Epithelial cell of proximal tubule (primary cell): ENCODE measurements at places on chromosomes 6 and 20. TPM values are rescaled to one million over a fixed set of nuclear protein-coding genes. Genes with fewer than 3 reads are reported as not detected.

ZC3H12D gene
- 0.07 and 0.17 TPM in 2 replicates for total RNA-seq

ID1 gene
- total RNA-seq = 237 and 302 TPM in 2 replicates

CCN6 gene
- total RNA-seq = 0.58 and 1.4 TPM in 2 replicates

GRCh38 chr20:63896264-63897105 is 1.6 kb downstream of the DNAJC5 start:
- no peak for DNase-seq

DNA sequence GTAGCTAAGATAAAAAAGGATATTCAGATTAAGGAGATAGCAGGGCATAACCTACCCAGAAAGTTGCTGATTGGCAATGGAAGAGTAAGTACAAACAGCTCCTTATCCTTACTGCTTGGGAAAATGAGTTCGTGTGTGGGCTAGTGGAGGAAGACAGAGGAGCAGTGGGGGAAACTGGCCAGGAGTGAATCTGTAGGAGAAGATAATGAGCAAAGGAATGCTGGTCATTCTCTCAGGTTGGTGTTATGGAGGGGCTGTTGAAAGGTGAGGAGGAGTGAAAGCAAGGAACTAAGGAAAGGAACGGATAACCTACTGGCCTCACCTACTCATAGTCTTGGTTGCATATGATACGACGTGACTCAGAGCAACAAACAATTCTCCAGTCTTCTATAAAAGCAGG is 7.3 kb upstream of the GJB7 start:
- DNase-seq = no peak

GRCh38 chr20:57787151-57787989 is 77.6 kb upstream of the PMEPA1 start:
- no peak for DNase-seq

DNA sequence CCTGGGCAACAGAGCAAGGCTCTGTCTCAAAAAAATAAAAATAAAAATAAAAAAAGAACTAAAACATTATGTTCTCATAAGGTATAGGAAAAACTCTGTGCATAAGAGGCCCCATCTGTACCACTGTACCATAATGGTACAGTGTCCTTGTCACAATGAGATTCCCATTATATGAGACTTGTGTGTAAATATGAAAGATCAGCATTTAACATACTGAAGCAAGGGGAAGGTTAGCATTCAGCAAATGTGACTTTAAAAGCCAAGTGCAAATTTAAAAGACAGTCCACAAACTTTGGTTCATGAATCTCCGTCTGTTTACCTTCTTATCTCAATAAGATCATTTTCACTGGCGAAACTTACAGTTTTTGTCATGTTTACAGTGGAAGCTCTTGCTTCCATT is 16.2 kb downstream of the DSP start:
- no peak for DNase-seq

- no peak for DNase-seq
Measured at GRCh38 chr6:66655420-66655819, 948.4 kb upstream of the EYS start.

- no peak for DNase-seq
Measured at GRCh38 chr6:37820718-37821079, 1.2 kb downstream of the ZFAND3 start.

DNA sequence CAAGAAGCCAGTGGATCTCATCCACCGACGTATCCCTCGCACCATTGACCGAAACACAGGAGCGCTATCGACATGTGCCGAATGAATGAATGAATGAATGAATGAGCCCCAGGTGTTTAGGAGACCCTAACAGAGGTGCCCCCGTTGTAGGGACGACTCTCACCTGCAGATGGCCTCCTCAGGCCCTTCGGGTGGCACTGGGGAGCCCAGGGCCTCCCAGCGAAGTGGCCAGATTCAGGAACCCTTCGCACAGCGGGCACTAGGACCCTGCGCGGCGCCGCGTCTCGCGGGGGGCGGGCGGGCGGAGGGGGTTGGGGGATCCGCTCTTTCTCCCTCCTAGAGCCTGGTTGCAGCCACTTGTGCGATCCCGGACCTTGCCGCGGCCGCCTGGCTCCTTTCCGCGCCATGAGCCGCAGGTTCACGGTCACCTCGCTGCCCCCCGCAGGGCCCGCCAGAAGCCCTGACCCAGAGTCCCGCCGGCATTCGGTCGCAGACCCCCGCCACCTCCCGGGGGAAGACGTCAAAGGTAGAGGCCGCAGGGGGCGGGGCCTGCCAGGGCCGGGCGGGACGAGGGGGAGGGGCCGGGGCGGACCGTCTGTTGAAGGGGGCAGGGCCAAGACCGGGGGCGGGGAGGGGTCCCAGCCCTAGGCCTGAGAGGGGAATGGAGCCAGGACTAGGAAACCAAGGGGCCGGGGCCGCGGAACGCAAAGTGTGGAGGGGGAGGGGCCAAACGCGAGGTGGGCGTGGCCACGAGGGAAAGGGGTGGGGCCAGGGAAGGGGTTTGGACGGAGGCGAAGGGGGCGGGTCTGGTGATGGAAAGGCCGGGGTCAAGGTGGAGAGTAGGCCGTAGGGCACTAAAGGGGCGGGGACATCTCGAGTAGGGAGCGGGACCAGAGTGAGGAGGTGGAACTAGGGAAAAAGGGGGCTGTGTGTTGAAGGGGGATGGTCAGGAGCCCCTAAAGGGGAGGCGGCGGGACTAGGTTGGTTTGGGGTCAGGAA is 7.4 kb upstream of the SLC12A5 start:
- no peak for DNase-seq

DNA sequence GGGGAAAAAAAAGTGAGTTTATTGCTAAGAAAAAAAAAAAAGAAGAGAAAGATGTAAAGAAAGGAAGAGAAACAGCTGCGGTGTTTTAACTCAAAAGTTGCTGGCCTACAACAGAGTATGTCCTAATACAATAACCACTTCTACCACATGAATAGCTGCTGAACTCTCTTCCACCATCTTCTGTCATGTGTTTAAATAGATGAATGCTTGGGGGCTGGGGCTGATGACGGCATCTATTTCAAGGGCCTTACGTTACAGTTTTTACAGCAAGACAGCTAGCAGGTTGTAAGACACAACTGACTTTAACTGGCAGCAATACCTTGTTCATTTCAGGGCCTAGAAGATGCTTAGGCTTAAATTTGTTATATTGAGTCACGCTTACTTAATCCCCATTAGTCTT is 50.4 kb downstream of the MAP3K7 start:
- no peak for DNase-seq

GRCh38 chr6:70325009-70325408 is 22.1 kb upstream of the COL9A1 start:
- no peak for DNase-seq

- DNase-seq = no peak
Measured at GRCh38 chr6:34798057-34798456, 6.2 kb downstream of the BLTP3A start.

- DNase-seq = no peak
Measured at GRCh38 chr6:120681204-120681603, 653.1 kb downstream of the TBC1D32 start.

MEP1A gene
- total RNA-seq = not detected in 2 replicates

PTPRA gene
- 34.8 and 40.8 TPM in 2 replicates for total RNA-seq

- no peak for DNase-seq
Measured at GRCh38 chr20:60238992-60239660, 280.9 kb downstream of the CDH26 start.

DNA sequence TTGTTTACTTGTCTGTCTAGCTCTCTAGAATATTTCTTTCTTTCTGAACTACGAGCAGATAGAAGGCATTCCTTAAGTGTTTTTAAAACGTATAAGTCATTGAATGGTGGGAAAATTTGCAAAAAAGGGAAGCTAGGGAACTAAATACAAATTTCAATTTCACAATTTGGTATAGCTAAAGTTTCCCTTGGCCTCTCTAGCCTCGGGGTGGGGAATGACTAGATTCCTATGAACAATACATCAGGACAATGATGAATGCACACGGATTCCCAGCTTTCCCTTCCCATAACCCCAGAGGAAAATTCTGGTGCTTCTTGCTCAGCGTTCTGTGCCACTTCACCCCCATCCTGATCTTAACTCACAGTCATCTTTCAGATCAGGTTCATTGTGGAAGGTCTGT is 113.3 kb upstream of the ASF1A start:
- DNase-seq = no peak

MAFB gene
- total RNA-seq = 0.12 TPM in 1 of 2 replicates, not detected in the other

GRCh38 chr20:57742507-57743181 is 32.8 kb upstream of the PMEPA1 start:
- DNase-seq = no peak

TMEM170B gene
- total RNA-seq = 0.92 and 1.2 TPM in 2 replicates

DNA sequence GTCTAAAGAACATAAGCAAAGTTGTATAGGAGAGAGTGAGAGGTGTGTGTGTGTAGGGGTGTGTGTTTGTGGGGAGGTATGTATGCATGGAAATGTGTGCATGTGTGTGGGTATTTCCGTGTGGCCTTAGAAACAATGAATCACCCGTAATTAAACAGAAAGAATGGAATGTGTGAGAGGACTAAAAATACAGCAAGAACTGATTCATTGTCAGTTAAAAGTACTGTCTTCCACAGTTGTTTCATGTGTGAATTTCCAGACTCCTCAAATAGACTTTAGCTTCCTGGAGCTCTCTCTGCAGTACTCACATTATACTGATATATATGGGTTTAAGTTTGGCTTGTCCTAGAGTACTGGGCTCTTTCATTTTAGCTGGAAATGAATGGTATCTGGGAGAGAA is 145.7 kb downstream of the RIMS1 start:
- DNase-seq = peak; percentile 50

GRCh38 chr6:33190504-33191107 is 1.7 kb downstream of the COL11A2 start:
- no peak for DNase-seq

GLP1R gene
- 0.07 TPM in 1 of 2 replicates, not detected in the other for total RNA-seq

DNA sequence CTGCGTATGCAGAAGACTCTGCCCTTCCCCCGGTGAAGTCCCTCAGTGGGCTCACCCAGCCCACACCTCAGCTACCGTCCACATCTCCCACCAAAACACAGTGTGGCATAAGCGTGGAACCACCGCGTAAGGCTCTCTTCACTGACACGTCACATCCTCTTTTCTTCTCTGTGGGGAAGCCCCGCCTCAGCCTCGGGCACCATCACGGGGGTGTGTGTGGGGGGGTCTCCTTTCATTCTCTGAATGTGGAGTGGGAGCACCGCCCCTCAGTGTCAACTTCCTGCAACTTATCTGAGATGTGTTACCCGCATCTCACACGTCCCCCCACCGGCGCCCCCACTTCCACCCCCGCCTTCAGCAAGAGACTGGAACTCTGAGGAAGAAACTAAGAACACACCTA is 388.4 kb upstream of the JARID2 start:
- no peak for DNase-seq

GRCh38 chr6:44265007-44265721 is at the start of gene NFKBIE:
Gene NFKBIE (minus strand): TSS chr6:44265551. CDS start chr6:44265346, 205 bp downstream.
- no peak for DNase-seq

SLC22A1 gene
- 0.12 TPM in 1 of 2 replicates, not detected in the other for total RNA-seq

- no peak for DNase-seq
Measured at GRCh38 chr6:116330511-116330910, 40.2 kb upstream of the DSE start.

DNA sequence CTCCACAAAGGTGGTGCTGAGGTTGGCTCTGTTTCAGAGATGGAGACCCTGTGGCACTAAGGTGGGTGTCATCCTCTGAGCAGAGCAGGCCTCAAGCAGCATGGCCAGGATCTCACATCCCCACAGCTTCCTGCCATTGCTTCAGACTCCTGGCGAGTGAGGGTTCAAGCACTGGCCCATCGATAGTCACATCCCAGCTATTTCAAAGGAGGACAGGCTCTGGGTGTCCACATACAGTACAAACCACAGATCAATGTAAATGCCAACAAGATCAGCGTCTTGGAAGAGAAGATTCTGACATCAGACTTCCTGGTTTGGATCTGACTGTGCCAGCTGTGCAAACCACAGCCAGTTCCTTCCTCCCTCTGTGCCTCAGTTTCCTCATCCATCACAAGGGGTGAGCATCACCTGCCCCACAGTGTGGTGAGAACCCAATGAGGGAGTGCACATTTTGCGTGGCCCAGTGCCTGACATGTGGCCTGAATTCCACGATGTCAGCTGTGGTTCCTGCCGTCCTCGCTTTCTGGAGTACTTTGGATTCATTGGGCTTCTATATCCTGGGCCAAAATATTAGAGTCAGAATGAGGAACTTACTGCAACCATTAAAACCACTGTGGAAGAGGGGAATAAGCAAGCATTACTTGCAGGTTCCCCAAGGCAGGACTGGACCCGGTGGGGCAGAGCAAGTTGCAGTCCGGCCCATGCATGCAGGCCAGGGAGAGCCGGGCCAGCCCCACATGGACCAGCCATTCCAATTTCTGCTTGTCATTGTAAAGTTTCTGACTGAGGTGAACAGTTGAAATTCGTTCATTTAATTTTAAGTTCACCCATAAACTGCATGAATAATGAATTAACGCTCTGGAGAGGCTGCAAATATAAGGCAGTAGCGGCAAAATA is 236.0 kb downstream of the TTLL2 start:
- DNase-seq = no peak

FRMD1 gene
- total RNA-seq = not detected in 2 replicates

GRCh38 chr20:15814360-15814759 is 758.9 kb downstream of the KIF16B start:
- DNase-seq = no peak

DNA sequence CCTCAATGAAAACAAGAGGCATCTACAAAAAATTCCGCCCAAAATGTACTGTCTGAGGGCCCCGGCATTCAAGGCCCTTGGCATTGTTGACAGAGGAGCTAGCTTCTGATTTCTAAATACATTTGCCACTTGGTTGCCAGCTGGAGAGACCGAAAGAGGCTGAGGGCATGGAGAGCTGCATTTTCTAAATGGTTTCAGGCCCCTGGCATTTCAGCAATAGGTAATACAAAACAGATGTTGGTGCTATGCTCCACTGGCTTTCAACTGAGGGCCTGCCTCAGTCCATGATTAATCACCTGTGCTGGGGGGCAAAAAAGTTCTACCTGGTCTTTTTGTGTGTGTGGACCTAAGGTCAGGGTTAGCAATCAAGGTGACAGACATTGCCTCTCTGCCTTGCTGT is 79.5 kb upstream of the ISM1 start:
- peak; percentile 15 for DNase-seq

DNA sequence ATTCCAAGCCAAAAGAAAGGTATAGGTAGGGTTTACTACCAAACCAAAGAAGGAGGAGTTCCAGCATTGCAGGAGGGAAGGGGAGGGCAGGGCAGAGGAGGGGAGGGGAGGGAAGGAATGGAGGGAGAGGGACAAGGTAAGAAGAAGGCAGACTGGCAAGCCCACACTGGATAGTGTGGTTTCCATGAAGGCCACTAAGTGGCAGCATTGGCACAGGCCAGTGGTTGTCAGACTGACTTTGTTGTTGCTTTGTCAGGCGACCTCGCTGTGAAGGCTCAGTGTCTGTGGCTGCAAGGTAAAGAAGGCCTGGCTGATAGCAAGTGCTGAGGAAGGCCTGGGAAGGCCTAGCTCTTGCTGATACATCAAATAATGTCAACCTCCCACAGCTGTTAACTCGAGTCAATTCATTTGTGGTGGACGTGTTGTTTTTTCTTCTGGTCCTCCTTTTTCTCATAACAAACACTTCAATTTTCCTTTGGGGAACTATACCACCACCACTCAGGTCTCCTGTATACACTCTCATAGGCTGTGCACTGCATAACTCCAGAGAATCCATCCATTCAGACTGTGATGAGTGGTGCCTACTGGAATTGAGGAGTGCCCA is 7.7 kb upstream of the ZNF334 start:
- no peak for DNase-seq

- DNase-seq = no peak
Measured at GRCh38 chr20:2658414-2659354, 5.3 kb downstream of the IDH3B start.
